ENCODE measurements at places on chromosomes 11 and 22.

- no peak for DNase-seq
Measured at GRCh38 chr11:106228996-106229395, 151.5 kb downstream of the AASDHPPT start.

GRCh38 chr11:29025001-29025400 is 916.8 kb downstream of the METTL15 start:
- DNase-seq, result no peak

GRCh38 chr11:125428486-125429173 is 67.4 kb downstream of the FEZ1 start:
- DNase-seq, result no peak

DNA sequence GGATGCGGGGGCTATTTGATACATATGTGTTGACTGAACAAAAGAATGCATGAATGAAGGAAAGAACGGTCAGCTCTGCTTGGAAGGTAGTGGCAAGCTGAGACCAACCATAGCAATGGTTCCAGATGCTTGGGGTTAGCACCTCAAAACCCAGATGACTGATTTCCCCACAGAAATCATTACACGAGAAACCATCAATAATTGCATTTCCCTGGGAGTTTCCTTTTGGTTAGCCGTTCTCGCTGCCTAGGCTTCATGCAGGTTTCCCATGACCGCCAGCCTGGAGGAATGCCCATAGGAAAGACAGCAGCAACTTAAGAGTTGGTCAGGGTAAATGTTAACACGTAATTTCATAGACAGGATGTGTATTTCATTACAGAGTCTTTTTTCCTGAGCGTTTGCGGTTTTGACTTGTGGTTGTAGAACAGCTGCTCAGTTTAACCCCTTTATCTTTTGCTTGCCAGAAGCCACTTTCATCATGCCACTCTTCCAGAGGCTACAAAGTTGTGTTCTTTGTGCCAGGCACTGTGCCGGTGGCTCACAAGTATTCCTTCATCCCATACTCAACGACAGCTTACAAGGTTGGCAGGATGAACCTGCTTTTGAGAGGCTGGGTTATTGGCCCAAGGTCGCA is 2.8 kb downstream of the IL17RA start:
- no peak for DNase-seq

DNA sequence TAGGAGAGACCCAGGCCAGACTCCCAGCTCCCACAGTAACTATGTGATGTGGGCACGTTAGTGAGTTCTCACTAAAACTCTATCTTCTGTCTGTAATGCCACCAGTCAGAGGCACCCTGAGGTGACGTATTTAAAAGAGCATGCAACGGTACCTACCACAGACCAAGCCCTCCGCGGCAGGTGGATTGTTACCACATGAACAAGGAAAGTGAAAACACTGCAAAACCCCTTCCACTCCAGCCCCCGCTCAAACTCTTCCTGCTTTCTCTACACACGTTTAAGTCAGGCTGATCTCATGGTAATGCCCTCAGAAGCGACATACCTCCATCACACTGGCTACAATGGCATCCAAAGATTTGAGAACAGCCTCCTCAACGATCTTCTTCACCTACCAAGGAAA is 36.7 kb downstream of the SERPIND1 start:
- no peak for DNase-seq

- no peak for DNase-seq
Measured at GRCh38 chr22:47849576-47849975, 1087.1 kb downstream of the TBC1D22A start.

GRCh38 chr11:64976651-64977050 is 4.7 kb upstream of the MAJIN start:
- DNase-seq, result no peak

- DNase-seq, result no peak
Measured at GRCh38 chr22:47049078-47049624, 286.7 kb downstream of the TBC1D22A start.

GRCh38 chr11:17471501-17471900 is 5.1 kb downstream of the ABCC8 start:
- no peak for DNase-seq

DNA sequence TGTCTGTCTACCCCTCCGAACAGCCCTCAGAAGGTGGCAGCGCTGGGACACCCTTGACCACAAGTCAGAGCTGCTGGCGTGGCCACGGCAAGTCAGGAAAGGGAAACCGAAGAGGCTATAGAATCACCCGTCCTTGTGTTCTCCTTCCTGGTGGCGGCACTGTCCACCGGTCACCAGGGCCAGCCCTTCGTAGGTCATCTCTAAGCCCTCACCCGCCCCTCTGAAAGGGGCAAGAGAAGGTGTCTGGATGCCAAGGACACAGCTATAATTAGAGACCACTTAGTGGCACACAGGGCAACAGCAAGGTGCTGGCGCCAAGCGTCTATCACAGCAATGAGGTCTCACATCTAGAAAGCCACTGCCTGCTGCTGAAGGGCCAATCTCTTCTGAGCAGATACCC is 320.9 kb downstream of the SHANK2 start:
- DNase-seq, result no peak

DNA sequence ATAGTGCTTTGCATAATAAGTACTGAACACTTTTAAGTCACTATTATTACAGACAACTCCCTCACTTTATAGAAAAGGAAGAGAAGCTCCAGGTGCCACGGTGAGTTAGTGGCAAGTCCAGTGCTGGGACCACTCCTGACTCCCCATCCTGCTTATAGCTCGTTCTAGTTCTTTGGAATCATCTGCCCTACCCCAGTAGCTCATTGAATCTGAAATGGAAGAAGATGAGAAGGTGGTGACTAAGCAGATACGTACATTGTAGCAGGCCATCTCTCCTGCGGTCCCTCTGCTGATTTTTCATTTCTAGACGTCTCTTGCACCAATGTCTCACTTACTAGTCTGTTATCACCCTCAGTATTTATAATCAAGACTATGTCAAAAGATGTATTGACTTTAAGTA is 21.6 kb downstream of the MMP20 start:
- no peak for DNase-seq
